PC-3 (cell line): ENCODE measurements at places on chromosomes 5 and 9. TPM values are rescaled to one million over a fixed set of nuclear protein-coding genes. Genes with fewer than 3 reads are reported as not detected.

The WWC1 gene
- total RNA-seq: 31.8 and 44.2 TPM in 2 replicates

The CCNJL gene
- 7.7 and 9.3 TPM in 2 replicates for total RNA-seq

GRCh38 chr9:3773362-3774060, 247.7 kb upstream of the RFX3 start:
- H3K4me1 ChIP-seq: no peaks in the 10 kb centered on the region
- no peak overlapping the region for H3K27ac ChIP-seq
- DNase-seq: no peak
- no peaks in the 10 kb centered on the region for H3K36me3 ChIP-seq
- no peak overlapping the region for H3K4me3 ChIP-seq
- H3K27me3 ChIP-seq: no peaks in the 10 kb centered on the region

- peak overlapping the region; percentile 93 for H3K4me3 ChIP-seq
- H3K27me3 ChIP-seq: no peaks in the 10 kb centered on the region
- H3K36me3 ChIP-seq: peaks cover 15% of the 10 kb centered on the region
- DNase-seq: peak; percentile 45
- peak overlapping the region; percentile 49 for H3K27ac ChIP-seq
- H3K4me1 ChIP-seq: peaks cover 9% of the 10 kb centered on the region
These were observed 456 bp downstream of the KDM3B start for GRCh38 chr5:138352722-138353559.

GRCh38 chr9:102185371-102185770, 446.9 kb upstream of the GRIN3A start:
- no peaks in the 10 kb centered on the region for H3K4me1 ChIP-seq
- no peak overlapping the region for H3K4me3 ChIP-seq
- H3K27ac ChIP-seq: no peak overlapping the region

The ARRDC3 gene
- total RNA-seq: 39.5 and 40.3 TPM in 2 replicates

DNA sequence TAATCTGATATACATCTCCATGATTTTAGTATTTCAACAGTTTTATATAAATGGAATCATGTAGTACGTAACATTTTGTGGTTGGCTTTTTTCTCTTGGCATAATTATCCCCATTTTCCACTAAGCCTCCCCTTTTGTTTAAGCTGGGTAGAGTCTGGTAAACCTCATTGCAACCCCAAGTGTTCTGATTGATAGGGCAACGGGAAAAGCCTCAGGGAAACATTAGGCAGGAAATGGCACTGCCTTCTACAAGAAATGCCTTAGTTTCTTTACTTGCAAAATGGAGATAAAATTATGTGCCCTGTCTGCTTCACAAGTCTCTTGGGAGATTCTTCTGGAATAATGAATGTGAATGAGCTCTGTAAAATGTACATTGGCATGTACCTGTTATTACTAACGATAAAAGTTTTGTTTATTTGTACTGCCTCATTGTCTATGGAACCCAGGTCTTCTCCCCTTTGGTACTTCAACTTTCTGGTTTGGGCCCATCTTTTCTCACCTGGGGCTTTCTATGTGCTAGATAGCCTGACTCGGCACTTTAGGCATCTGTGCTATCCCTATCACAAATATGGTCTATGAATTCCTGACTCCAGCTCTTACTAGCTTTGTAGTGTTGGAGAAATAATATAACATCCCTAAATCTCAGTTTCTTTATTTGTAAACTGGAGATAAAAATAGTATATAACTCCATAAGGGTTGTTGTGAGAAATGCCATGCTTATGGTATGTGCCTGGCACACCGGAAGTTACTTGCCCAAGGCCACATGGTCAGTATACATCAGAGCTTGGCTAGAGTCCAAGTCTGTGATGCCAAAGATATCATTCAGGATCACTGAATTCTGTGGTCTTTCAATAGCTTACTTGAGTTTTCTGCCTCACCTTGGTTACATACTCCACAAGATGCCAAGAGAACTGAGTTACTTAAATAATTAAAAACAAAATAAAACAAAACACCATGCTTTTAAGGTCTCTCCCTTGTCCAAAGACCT, 48.2 kb upstream of the ZNF169 start:
- H3K27ac ChIP-seq: no peak overlapping the region
- H3K4me3 ChIP-seq: no peak overlapping the region
- peak; percentile 31 for DNase-seq
- no peaks in the 10 kb centered on the region for H3K4me1 ChIP-seq
